Fibroblast of lung (primary cell): ENCODE measurements at places on chromosomes 4 and X. TPM values are rescaled to one million over a fixed set of nuclear protein-coding genes. Genes with fewer than 3 reads are reported as not detected.
A peak's percentile ranks its signal among the peaks of the same experiment; 100 is the strongest.

GRCh38 chrX:63754136-63754859 lies 30.7 kb downstream of the ARHGEF9 start:
- DNase-seq = peak; percentile 23

GRCh38 chr4:39621582-39621981 lies 17.1 kb downstream of the SMIM14 start:
- DNase-seq = peak; percentile 69

DNA sequence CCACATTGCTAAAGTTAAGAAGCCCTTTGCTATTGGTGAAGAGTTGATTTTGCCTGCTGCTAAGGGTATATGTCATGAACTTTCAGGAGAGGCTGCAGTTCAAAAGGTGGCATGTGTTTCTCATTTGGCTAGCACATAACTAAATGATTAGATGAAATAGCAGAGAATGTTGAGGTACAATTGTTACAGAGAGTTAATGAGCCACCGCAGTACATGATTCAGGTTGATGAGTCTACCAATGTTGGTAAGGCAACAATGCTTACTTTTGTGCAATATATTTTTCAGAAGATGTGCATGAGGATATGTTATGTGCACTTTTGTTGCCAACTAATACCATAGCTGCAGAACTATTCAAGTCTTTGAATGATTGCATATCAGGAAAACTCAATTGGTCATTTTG lies 21.1 kb upstream of the CXCL2 start:
- no peak for DNase-seq

DNA sequence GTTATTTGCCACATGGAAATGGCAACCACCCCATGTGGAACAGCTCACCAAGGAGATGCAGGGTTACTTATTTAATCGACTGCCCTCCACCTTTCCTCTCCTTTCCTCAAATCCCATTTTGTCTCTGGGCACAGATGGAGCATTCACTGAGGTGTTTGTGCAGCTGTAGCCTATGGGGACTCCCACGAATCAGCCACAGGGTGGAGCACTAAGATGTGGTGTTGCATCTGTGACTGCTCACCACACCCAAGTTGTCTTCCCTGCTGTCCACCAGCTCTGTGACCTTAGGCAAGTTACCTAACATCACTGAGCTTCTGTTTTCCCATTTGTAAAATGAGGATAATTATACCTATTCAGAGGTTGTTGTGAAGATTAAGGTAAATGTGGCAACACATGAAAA lies 252.4 kb upstream of the CPEB2 start:
- peak; percentile 45 for DNase-seq

DNA sequence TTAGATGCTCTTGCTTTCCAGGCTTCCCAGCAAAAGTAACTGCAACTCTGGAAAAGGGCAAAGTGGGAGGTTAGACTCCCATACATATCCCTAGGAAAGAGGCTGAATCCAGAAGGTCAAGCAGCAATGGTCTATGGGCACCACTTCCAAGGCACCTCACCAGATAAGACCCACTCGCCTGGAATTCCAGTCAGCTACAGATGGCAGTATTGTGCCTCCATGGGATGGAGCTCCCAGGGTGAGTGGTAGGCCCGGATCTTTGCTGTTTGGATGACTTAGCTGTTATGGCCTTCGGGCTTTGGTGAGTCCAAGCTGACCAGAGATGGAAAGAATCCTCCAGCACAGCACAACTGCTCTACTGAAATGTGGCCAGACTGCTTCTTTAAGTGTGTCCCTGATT lies 688.0 kb downstream of the PCDH19 start:
- no peak for DNase-seq

GRCh38 chrX:23756165-23756564 lies 13.1 kb upstream of the ACOT9 start:
- peak; percentile 30 for DNase-seq

DNA sequence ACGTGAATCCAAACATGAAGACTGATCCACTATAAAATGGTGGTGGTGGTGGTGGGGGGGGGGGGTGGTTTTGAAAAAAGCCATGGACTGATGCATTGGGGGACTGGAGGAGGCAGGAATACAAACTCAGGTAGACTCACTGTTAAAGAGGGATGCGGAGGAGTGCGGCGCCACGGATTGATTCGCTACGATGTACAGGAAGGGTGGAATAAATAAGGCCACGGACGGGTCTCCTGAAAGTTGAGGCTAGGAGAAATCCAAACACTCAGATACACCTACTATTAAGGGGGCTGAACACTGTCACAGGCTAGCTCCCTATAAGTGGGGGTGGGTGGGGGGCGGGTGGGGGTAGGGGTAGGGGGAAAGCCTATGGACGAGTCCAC lies 591 bp downstream of the ELK1 start:
- DNase-seq = no peak

DNA sequence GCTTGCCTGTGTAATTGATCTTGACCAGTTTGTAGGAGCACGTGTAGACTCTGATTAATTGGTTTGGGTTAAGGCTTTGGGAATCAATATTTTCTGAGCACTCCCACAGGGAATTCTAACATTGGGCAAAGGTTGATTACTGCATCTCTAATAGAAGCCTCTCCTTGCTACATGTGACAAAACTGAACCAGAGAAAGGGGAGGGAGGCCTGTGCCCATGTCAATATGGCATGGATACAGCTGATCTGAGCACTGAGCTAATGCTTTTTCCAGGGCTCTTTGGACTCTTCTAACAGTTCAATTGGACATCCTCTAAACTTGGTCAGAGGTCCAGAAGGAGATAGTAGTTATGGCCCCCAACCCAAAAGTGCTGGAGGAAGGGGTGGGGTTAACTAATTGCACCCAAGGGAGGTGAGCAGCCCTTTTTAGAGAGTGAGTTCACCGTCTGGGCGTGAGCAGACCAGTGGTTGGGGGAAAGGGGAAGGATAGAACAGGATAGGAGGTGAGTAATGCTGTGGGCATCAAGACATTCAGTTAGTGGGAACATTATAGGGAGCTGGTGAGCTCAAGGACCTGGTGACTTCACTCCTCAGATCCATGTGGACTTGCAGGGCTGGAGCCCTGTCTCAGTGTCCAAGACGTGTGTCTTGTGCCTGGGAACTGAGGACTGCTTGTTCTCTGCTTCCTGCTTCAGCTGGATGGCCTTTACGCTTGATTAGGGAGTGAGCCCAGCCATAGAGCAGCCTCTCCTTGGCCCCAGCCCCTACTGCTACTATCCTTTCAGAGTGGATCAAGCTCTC lies 22.8 kb downstream of the MSN start:
- DNase-seq = peak; percentile 86

DNA sequence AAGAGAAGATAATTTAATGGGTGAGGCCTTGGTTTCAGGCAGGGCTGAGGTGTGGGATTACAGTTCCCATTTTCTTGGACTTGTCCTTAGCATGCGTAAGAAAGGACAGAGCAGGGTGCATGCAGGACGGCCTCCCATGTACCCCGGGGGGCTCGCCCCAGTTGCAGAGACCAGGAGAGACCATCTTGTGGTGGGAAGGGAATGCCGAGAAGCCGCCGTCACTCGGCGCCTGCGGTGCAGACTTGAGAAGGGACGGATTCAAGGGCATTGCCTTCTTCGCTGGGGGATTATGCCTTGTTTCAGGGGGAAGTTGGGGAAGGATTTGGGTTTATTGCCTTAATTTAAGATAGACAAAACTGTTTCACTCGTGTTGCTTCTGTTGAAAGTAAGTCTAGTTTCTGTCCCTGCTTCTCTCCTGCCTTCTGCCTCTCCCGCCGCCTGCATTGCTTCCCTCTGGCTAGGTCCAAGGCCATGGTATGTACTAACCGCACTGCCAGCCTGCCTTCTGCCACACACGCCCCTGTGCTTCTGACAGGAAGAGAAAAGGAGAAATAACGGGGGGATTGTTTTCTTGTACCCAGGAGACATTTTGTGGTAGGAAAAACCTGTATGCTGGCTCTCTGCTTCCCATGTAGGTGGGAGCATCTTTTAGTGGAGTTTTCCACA lies 175.9 kb downstream of the DCLK2 start:
- DNase-seq = no peak

- DNase-seq = peak; percentile 65
Measured at GRCh38 chrX:11619441-11619840, 46.3 kb downstream of the ARHGAP6 start.

DNA sequence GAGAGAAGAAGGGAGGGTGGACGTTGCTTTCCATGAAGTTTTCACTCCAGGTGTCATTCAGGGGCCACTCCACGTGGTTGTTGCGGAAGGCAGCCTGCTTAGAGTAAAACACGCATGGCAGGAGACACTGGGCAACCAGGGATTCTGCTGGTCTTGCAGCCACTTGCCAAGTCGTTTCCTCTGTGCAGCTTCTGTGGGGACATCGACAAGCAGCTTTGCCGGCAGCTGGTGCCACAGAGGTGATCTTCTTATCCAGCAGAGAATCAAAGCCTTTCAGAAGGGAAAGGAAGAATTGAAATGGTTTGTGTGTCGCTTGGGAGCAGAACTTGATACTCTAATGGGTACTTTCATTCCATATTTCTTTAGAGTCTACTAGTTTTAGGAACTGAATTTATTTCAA lies 867.1 kb upstream of the TENM3 start:
- no peak for DNase-seq

The RRH gene
- total RNA-seq = under 0.01 TPM in 2 replicates

The SPANXD gene
- total RNA-seq = not detected in 2 replicates

The CXCL11 gene
- not detected in 2 replicates for total RNA-seq

The HPRT1 gene
- 18.5 and 23.0 TPM in 2 replicates for total RNA-seq

The MAB21L2 gene
- total RNA-seq = under 0.01 TPM in 1 of 2 replicates, not detected in the other
